Choroid plexus epithelial cell (primary cell): ENCODE measurements at places on chromosomes 12 and 14.

DNA sequence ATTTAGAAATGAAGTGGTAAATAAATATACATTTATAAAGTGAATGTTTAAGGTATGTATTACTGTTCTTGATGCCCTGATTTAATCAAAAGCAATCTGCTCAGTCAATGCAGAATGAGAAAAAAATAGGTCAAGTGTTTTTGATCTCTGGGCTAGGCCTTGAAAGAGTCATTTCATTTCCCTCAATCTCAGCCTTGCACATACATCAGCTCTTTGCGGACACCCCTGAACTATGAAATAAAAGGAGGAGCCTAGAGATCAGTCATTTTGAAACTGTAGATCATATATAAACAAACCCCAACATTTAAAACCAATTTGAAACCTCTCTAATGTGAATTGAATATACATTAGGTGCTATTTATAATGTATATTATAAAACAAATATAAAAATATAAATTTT, 42.5 kb downstream of the ATG2B start:
- no peak for DNase-seq

DNA sequence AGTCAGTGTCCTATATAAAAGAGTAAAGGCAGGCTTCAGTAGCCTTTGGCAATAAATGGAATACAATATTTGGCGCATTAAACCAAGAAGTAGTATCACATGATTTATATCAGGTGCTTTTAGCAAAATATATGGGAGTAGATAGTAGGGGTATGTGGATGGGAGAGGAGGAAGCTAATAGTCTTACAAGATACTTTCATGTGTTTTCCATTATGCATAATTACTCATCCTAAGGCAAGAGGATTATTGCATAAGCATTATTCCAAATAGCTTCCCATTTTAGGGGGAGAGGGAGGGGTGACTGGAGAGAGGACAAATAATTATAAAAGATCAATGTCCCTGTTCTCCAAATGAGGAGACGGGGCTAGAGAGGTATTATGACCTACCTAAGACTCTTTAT, 104.3 kb downstream of the DUSP6 start:
- DNase-seq = no peak

- DNase-seq = peak; percentile 72
Measured at GRCh38 chr14:101665478-101666078, 95.9 kb upstream of the PPP2R5C start.

GRCh38 chr12:116015525-116015924, 262.0 kb downstream of the MED13L start:
- peak; percentile 85 for DNase-seq

GRCh38 chr12:130152386-130152785, 9.9 kb upstream of the FZD10 start:
- no peak for DNase-seq

GRCh38 chr12:47772094-47772660, 861 bp upstream of the SLC48A1 start:
- DNase-seq = no peak

DNA sequence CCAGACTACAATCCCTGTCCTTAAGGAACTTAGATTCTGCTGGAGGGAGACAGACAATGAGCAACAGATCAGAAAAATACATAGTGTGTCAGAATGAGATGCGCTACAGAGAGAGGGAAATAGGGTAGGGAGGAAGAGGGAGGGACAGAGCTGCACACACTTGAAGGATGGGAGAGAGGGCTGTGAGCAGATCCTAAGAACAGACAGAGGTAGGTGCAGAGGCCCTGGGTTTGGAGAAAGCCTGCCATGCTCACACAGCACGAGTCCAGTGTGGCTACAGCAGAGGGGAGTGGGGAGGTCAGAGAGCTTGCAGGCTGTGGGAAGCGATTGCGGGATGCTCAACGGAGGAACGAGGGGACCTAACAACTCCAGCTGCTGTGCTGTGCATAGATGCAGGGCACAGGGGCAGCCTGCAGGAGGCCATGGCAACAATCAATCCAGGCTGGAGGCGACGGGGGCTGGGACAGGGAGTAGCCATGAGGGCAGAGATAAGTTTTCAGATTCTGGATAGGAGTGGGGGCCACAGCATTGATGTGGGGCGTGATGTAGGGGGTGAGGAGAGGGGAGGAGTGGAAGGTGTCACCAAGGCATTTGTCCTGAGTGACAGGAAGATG, 20.7 kb downstream of the FAIM2 start:
- no peak for DNase-seq

DNA sequence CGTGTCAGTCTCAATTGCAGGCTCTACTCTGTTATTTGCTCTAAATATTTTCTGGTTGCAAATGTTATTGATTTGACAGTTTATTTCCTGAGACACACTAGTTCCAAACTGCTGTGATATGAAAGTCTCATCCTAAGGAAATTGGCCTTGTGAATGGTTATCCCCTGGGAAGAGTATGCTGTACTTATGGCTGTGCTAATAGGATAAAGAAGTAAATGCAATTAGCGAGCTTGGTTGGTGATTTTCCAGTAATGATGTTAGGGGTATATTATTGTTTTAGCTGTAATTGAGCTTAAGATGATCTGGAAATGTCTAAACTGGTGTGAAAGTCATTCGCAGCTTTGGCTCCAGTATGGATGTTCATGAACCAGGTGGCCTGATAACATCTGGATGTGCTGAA, 197.9 kb downstream of the SUDS3 start:
- DNase-seq = no peak

DNA sequence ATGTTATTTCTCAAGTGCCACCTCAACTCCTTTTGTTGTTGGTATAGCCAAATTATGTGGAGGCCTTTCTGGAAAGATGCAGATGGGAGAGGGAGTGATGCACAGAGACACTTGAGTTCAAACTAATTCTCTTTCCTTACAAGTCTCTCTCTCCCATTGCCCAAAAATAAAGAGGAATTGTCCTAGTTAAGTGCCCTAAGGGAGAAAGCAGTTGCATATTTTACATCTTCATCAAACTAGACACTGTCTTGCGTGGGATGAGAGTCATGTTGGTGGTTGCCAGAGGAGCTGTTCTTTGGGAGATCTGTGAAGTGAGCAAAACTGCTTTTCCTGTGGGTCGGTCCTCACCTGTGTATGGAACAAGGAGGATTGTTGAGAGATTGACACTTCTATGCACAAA, 72.2 kb downstream of the EP400 start:
- no peak for DNase-seq

GRCh38 chr12:6065863-6066199, 58.6 kb downstream of the VWF start:
- no peak for DNase-seq

- peak; percentile 78 for DNase-seq
Measured at GRCh38 chr12:130832561-130833209, 6.4 kb downstream of the STX2 start.

- DNase-seq = peak; percentile 84
Measured at GRCh38 chr12:113098441-113099028, 37.0 kb downstream of the RASAL1 start.

GRCh38 chr14:105013150-105013785, 7.6 kb downstream of the CDCA4 start:
- DNase-seq = no peak

DNA sequence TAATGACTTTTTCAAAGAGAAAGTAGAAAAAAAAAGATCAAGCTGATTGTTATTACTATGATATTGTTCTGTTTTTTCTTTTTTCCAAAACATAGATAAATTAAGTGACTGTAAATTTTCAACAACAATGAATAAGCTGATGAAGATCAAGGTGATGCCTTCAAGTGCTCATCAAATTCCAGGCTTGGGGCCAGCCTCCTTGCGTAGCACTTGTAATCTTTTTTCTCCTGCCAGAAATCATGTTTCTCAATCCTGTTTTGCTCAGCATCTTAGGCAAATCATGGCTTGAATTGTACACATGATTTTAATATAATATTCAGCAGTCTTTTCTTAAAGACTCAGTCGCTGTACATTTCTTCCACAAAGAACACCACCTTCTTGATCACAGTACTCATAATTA, 333.2 kb downstream of the NPAS3 start:
- DNase-seq = no peak

DNA sequence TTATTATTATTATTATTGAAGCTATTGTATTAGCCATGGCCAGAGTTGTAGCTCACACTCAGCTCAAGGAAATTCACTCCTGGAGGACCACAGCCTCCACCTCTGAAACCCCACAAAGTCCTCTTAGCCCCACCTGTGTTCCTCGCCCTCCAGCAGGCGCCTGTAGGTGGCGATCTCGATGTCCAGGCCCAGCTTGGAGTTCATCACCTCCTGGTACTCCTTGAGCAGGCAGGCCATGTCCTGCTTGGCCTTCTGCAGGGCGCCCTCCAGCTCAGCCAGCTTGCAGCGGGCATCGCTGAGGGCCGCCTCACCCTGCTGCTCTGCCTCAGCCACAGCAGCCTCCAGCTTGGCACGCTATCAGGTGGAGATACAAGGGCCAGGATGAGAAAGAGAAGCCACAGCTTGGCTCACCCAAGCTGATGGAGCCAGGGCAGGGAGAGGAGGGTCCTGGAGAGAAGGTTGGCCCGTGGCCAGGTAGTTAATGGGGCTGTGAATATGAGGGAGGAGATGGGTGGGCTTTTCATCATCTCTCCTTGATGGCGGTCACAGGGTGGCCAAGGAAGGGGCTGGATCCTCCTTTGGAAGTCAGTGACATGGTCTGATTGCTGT, 5.1 kb downstream of the KRT85 start:
- no peak for DNase-seq

DNA sequence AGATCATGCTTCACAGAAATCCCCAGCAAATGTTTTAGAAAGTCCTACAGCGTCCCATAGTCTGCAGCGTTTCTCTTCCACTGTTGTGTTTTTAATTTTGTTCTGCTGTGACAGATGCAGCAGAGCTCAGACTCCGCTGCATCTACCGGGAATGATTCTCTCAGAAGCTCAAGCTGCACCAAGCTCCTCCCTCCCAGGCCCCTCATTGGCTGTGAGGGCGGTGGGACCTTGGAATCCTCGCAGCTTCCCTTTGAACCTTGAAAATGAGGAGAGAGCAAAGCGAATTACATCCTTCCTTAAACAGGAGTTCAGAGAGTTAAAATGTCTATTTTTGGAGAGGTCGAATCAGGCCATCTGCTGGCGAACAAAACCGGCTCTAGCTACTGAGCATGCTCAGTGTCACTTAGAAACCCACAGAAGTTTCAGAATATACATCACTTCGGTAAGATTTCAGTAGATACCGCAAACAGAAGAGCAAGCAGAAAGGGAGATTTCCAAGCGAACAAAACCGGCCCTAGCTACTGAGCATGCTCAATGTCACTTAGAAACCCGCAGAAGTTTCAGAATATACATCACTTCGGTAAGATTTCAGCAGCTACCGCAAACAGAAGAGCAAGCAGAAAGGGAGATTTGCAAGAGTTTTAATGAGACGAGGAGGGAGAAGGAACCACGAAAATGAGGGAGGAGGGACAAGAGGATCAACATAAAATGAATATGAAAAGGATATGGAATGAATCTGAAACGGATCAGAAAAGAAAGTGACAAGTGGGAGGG, at the start of gene ABCD2:
ABCD2 (minus strand) TSS at position 144 of the 774 bp plus-strand sequence. CDS start 188 bp downstream, outside the sequence.
- DNase-seq = peak; percentile 86

DNA sequence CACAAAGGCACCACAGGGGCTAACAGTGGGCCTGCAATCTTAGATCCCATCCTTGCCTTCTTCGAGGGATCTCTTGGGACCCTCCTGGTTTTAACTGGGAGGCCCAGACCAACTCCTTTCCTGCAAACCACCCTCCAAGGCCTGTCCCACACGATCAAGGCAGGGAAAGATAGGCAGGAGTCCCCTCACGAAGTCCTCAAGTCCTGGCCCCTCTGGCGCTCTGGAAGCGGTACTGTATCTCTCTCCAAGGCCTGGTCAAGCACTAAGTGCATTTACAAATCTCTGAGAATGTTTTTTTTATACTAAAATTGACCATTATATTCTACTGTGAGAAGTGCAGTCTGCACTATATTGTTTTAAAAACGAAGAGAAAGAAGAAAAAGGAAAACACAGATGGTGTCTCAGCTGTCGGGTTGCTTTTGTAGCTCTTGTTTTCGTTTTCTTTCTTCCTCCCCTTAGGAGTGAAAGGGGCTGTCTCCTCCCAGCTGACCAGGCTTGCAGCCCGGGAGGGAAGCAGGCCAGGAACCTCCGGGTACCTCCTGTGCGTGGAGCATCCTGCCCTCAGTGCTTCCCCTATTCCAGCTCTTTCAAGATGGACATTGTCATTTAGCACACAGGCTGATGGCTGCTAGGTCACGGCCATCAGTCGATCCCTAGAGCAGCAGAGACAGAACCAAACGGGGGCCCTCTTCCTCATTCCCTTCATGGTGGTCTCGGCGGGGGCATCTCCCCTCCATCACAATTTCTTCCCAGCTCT, 56.7 kb downstream of the FAM222A start:
- DNase-seq = peak; percentile 16

DNA sequence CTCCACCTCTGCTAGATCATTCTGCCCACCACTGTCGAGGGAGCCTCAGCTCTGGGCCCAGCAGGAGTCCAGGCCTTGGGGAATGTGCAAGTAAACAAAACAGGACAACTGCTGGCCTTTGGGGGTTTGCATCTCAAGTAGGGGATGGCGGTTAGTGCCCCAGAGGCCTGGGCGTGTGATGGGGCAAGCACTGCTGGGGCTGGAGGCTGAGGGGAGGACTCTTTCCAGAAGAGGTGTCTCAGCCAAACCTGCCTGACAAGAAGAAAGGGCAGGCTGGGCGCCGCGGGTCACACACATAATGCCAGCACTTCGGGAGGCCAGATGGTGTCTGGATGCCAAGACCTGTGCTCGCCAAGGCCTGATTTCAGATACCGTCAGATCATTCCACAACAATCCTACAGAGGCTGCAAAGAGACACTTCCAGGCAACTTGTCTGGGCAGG, 8.6 kb upstream of the ALDH2 start:
- no peak for DNase-seq

- DNase-seq = peak; percentile 43
Measured at GRCh38 chr12:1859643-1860042, 39.3 kb downstream of the LRTM2 start.

DNA sequence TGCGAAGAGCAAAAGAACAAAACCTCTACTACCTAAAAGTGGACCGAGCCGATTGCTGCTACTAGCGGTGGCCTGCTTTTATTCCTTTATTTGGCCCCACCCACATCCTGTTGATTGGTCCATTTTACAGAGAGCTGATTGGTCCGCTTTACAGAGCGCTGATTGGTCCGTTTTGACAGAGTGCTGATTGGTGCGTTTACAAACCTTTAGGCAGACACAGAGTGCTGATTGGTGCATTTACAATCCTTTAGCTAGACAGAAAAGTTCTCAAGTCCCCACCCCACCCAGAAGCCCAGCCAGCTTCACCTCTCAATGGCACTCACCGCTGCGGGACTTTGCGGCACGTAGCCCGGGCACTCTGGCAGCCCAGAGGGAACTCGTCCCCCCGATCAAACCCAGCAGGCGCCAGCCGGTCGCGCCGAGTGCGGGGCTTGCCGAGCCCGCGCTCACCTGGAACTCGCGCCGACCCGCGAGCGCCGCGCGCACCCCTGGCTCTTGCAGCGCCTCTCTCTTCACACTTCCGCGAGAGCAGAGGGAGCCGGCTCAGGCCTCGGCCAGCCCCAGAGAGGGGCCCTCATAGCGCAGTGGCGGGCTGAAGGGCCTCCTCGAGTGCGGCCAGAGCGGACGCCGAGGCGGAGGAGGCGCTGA, 8.7 kb upstream of the FGD4 start:
- DNase-seq = peak; percentile 54

GRCh38 chr14:91906374-91906773, 39.0 kb upstream of the TC2N start:
- no peak for DNase-seq

GRCh38 chr12:122799641-122800243, 25.4 kb downstream of the CCDC62 start:
- DNase-seq = no peak

GRCh38 chr14:88695870-88696269, 96.9 kb downstream of the EML5 start:
- DNase-seq = peak; percentile 5

GRCh38 chr12:63037746-63038712, 103.1 kb upstream of the PPM1H start:
- no peak for DNase-seq

- DNase-seq = no peak
Measured at GRCh38 chr14:76271041-76271755, 104.7 kb upstream of the ESRRB start.
